H7 (cell line): ENCODE measurements at places on chromosomes 13 and 19.
A peak's percentile ranks its signal among the peaks of the same experiment; 100 is the strongest.

DNA sequence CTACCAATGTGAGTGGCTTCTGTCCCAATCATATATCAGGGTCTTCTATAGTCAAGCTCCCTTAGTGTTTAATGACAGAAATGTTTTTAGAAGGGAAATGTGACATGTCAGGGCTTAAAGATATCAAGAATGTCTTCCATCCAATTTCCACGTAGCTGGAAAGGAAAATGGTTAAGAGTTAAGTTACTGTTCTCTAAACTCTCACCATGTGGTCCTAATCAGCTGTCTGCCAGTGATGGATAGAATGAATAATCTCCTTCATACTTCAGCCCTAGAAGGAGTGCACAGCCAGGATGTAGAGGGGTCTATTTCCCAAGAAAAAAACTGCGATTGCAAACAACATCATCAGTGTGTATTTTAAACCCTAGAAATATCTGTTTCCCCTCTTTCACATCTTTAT is 36.3 kb downstream of the FLT1 start:
- no peak for DNase-seq

DNA sequence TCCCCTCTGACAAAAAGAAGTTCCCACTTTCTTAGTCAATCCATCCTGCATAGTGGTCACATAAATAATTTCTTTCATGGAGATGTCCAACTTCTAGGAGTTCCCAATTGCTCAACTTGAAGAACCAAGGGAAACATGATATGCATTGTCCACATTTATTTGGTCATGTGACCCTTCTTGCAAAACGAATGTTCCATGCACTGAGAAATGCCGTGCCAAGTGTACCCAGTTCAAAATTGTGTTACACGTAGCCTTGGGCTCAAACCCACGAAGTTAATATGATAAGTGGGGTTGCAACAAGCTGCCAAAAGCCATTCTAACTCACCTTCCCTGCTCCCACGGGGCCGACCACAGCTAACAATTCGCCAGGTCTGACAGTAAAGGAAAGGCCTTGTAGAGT is 113.1 kb downstream of the ABCC4 start:
- DNase-seq = no peak

GRCh38 chr19:52101866-52102562 is 6.4 kb upstream of the ZNF841 start:
- no peak for DNase-seq

DNA sequence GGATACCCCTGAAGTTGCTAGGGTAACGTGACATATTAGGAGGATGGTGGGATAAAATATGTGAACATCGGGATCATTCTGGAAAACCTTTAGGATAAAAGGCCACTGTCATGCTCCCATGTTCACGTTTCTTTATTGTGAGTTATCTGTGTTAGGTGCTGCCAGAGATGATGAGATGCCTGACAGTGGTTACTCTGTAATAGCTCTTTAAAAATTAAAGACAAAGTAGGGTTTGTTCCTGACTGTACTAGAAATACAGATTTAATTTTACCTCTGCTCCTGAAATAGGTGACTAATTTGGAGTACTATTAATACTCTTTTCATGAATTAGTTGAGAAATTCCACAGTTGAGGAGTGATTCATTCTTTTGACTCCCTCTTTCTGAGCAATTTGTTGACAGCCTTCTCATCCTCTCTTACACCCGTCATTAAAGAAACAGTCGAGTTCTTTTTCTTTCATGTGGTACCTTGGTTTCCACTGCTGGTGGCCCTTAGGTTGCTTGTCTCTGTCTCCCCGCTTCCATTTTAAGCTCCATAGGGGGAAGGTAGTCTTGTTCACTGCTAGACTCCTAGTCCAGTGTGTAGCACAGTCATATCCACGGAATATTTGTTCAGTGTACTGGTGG is 28.4 kb downstream of the SAE1 start:
- DNase-seq = no peak

DNA sequence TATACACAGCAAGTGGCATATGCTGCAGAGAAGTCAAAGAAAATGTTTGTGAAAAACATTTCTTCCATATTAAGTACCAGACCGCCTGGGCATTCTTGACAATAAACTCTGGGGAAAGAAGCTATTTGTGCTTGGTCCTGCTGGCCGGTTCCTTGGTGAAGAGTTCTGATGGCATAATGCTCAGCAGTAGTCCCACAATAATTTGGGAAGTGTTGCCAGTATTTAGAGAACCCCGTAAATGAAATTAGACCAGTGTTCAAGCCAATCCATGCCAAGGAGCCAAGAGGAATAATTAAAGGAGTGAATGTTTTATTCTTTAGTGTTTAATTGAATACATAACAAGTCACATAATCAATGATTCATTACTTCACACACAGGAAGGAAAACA is 6.3 kb downstream of the KCTD12 start:
- DNase-seq = no peak

GRCh38 chr19:49167857-49168409 is 10.3 kb downstream of the TRPM4 start:
- peak; percentile 46 for DNase-seq

DNA sequence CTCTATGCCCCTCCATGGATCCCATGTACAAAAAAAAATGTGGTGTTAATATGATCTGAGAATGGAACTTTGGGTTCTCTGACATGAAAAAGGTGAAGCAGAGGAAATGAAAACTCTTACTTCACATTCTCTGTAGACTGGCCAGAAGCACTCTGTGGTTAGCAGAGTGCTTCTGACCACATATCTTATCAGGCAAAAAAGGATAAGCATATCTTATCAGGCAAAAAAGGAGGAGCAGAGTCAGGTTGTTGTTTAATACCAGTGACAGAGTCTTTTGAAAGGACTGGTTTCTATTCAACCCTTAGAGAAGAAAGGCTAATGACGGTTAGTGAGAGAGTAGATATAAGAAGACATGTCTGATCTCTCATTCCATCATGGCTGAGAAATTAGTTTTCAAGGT is 1404.8 kb downstream of the SLITRK1 start:
- no peak for DNase-seq

DNA sequence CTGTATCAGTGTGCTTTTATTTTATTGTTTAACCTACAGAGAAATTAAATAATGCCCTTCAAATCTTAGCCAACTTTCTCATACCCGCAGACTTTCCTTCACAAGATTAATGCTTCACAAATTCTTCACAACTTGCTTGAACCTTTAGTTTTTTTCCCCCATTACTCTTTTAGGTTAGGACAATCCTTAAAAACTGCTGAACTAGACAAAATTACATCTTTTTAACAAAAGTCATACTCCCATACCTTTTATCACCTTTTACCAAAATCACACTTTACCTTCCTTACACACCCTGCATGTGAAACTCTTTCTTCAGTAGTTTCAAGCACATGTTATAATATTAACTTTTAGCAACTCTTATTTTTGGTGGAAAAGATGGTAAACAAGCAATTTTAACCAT is 58.5 kb downstream of the SCGB2B2 start:
- DNase-seq = no peak

GRCh38 chr19:38660724-38661123 is 13.3 kb downstream of the ACTN4 start:
- DNase-seq = no peak

DNA sequence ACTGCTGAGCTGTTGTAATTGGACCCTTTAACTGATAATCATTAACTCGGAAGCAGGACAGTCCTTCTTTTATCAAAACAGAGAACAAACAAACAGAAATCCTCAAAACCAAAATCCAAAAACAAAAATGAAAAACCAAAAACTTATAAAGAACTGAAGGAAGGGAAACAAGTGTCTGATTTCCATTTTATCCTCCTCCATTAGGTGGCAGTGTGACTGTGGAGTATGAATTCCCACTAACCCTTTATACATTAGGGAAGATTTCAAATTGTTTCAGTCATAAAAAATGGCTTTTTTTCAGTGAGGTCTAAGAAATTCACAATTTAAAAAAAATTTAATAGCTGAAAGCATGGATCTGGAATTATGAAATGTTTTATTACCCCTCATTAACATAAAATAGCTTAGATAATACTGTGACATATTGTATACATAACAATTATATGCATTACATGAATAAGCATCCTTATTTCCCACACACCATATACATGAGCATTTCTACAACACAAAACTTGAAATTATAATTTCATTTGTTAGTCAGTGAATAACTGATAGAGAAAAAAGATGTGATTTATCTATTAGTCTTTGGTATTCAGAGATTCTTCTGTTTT is 1074.3 kb upstream of the PCDH9 start:
- peak; percentile 9 for DNase-seq

- peak; percentile 40 for DNase-seq
Measured at GRCh38 chr19:20078581-20079031, 806 bp downstream of the ZNF90 start.

DNA sequence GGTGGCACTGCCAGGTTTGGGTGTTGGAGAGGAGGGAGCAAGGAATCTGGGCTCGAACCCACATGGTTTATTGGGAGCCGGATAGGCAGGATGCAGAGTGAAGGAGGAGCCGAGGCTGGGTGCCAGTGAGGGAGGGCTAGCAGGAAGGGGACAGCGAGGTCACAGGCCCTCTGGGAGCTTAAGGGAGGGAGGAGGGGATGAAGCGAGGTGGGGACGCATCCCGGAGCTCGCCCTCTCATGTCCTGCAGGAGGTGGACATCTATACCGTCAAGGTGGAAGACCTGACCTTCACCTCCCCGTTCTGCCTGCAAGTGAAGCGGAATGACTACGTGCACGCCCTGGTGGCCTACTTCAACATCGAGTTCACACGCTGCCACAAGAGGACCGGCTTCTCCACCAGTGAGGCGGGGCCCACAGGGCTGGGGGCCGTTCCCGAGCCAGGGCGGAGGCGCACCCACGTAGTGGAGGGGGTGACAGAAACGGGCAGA is 3.5 kb upstream of the ADM5 start:
- peak; percentile 58 for DNase-seq

GRCh38 chr13:26664876-26665275 is 95.7 kb downstream of the GPR12 start:
- DNase-seq = no peak

- no peak for DNase-seq
Measured at GRCh38 chr19:13165162-13165997, 15.2 kb downstream of the IER2 start.

- no peak for DNase-seq
Measured at GRCh38 chr13:100244431-100244830, 155.5 kb downstream of the PCCA start.

GRCh38 chr13:72851678-72852014 is 69.7 kb downstream of the PIBF1 start:
- DNase-seq = no peak

GRCh38 chr19:45125975-45126493 is 33.1 kb downstream of the PPP1R37 start:
- DNase-seq = peak; percentile 91

- DNase-seq = no peak
Measured at GRCh38 chr13:38498271-38498670, 148.6 kb downstream of the UFM1 start.

DNA sequence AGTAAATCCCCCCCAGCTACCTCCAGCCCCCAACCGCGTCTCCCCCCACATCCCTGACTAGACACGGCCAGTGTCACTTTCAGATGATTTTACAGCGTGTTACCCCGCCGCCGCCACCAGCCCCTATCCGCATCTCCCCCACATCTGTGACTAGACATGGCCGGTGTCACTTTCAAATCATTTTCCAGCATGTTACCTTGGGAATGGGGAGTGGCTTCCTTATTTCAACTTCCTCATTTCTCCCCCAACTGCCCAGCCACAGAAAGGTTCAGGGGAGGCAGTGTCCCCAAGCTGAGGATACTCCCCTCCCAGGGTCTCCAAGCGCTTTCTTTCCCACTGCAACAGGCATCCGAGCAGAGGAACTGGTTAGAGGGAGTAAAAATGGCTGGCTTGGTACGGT is 18.4 kb downstream of the ADGRL1 start:
- DNase-seq = no peak

DNA sequence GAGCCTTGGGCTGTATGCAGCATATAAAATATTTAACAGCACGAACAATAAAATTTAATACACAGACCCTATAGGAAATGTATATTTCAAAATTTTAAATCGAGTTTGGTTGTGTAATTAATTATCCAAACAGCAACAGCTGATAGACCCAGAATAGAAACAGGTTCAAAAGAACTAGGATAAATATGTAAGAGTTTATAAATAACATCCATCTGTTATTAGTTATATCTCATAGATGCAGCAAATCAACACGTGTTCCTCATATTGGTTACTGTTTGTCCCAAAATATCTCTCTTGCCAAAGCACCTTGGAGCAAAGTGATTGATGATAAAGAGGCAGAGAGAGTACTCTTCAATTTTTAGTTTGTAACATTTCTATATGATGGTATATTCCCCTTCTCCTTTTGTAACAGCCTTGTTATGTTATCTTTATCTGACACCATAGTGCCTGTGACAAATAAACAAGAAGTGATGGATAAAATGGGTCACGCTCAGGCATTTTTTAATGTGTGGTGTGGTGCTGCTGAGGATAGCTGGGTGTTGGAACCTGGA is 260.6 kb upstream of the NBEA start:
- DNase-seq = no peak

- DNase-seq = peak; percentile 38
Measured at GRCh38 chr19:13428352-13428751, 77.9 kb downstream of the CACNA1A start.

DNA sequence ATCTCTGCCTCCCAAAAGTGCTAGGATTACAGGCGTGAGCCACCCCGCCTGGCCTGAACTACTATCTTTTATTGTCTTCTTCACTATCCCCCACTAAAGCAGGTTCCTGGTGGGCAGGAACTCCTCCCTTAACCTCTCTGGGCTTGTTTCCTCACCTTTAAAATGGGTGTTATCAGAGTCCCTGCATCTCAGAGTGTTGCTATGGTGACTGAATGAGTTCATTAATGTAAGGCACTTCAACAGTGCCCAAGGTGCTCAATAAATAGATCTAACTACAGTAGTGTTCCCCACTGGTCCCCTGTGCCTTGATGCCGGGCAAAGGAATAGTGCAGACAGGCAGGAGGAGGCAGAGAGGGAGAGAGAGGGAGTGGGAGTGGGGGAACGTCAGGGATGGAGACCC is 20.5 kb downstream of the CCDC97 start:
- DNase-seq = no peak

GRCh38 chr19:46240693-46241092 is 11.2 kb downstream of the IGFL1 start:
- no peak for DNase-seq
